Dermis microvascular lymphatic vessel endothelial cell (primary cell): ENCODE measurements at places on chromosomes 5 and 9. TPM values are rescaled to one million over a fixed set of nuclear protein-coding genes. Genes with fewer than 3 reads are reported as not detected.

Gene TBCA
- 49.7 and 75.1 TPM in 2 replicates for total RNA-seq

Gene NME5
- 1.8 and 1.9 TPM in 2 replicates for total RNA-seq

Gene SPINK1
- not detected in 2 replicates for total RNA-seq

Gene BTNL3
- total RNA-seq, result not detected in 2 replicates

Gene FBXL7
- 8.6 and 28.2 TPM in 2 replicates for total RNA-seq

Gene ELOVL7
- total RNA-seq, result 0.13 and 0.51 TPM in 2 replicates

Gene PRLR
- under 0.01 TPM in 2 replicates for total RNA-seq

Gene TEX48
- total RNA-seq, result not detected in 2 replicates

Gene TAF11L7
- total RNA-seq, result not detected in 2 replicates

Gene HTR1A
- not detected in 2 replicates for total RNA-seq

Gene SLC44A1
- 17.1 and 18.7 TPM in 2 replicates for total RNA-seq

Gene CCL27
- not detected in 2 replicates for total RNA-seq

Gene HAPLN1
- total RNA-seq, result not detected in 2 replicates

Gene PTGER4
- total RNA-seq, result 5.7 and 5.9 TPM in 2 replicates

Gene TLR4
- total RNA-seq, result 165 and 172 TPM in 2 replicates

Gene NR4A3
- total RNA-seq, result under 0.01 TPM in 2 replicates

Gene CENPK
- 6.3 and 10.4 TPM in 2 replicates for total RNA-seq

Gene PCDHA8
- 0.13 TPM in 1 of 2 replicates, not detected in the other for total RNA-seq

Gene CYLC2
- total RNA-seq, result not detected in 2 replicates

Gene FCN2
- not detected in 2 replicates for total RNA-seq

Gene FGF10
- not detected in 2 replicates for total RNA-seq

Gene SLC46A2
- not detected in 2 replicates for total RNA-seq

Gene RLN1
- total RNA-seq, result 0.13 TPM in 1 of 2 replicates, not detected in the other

Gene CER1
- total RNA-seq, result not detected in 2 replicates

Gene TTC23L
- total RNA-seq, result 0.13 and 0.26 TPM in 2 replicates

Gene RAB24
- total RNA-seq, result 8.1 and 15.3 TPM in 2 replicates

Gene DBH
- total RNA-seq, result not detected in 2 replicates

Gene ANKRD31
- total RNA-seq, result under 0.01 TPM in 1 of 2 replicates, not detected in the other

Gene PCDHB16
- 0.13 and 0.76 TPM in 2 replicates for total RNA-seq

Gene ACOT12
- total RNA-seq, result not detected in 2 replicates

Gene LECT2
- not detected in 2 replicates for total RNA-seq

Gene ACTBL2
- not detected in 2 replicates for total RNA-seq

Gene SV2C
- total RNA-seq, result under 0.01 TPM in 1 of 2 replicates, not detected in the other

Gene SLC36A2
- not detected in 2 replicates for total RNA-seq
